ENCODE measurements at places on chromosomes 13 and 19.
A peak's percentile ranks its signal among the peaks of the same experiment; 100 is the strongest.

DNA sequence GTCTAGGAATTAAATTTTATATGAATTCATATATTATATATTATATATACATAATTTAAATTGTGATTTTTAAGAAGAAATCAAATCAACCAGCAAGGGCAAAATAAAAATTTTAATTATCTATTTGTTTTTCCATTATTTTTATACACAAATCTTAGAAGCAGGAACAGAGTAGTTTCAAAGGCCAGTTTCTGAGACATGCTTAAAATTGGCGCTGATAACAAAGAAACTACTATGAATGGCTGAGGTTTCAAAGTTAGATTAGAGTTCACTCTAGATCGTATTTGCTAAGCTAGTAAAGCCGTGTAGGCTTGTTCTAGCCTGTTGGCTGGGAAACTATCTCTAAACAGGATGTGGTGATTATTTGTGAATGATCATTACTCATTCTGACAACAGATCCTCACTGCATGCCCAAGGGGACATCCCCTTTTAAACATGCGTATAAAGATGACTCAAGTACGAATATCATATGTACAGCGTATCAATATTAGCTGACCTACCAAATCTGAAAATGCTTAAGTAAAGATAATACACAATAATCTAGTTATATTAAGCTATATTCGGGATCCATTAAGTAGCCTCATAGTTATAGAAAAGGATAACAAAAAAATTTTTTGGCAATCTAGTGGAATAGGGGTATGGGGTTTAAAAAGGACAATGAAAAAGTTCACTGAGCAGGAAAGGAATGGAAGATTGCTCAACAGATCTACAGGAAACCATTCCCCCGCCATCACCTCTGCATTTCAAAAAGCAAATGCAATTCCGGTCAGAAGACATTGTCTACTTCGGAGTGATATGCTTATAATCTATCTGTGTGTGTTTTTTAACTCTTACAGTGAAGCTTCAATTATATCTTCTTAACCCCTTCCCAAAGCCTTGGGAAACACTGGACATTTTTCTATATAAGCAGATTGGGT is 150.1 kb downstream of the SHISA2 start:
- no peak for DNase-seq

DNA sequence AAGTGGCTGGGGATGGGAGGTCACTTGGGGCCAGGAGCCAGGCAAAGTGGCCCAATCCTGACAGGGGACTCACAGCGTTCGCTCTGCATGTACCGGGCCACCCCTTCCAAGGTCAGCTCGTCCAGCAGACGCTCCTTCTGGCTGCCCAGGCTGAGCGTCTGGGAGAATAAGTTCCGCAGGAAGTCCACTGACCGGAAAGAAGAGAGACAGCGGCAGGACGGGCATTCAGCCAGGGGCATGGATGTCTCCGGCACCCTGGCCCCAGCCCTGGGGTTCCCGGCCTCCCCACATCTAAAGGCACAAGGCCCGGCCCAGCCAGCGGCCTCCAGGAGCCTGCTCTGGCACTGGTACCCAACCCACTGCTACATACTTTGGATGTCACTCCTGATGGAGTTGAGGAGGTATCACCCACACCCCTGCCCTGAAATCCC is 6.1 kb downstream of the SIRT2 start:
- DNase-seq: no peak

DNA sequence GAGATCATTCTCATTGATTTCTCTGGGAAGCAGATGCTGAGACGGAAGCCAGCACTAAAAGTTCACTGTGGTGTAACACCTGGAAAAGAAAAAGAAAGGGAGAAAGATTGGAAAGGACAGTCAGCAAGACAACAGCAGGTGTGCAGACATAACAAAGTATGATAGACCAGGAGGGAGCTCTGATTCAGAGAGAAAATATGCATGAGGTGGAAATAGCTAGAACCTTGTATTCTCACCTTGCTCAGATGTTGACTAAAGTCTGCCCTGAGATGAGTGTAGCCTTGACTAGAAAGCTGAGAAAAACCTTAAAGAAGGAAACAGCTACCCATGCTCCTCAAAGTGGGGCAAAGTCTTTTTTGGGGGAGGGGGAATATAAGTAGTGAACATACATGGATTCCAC is 1711.8 kb downstream of the EFNB2 start:
- DNase-seq: no peak

DNA sequence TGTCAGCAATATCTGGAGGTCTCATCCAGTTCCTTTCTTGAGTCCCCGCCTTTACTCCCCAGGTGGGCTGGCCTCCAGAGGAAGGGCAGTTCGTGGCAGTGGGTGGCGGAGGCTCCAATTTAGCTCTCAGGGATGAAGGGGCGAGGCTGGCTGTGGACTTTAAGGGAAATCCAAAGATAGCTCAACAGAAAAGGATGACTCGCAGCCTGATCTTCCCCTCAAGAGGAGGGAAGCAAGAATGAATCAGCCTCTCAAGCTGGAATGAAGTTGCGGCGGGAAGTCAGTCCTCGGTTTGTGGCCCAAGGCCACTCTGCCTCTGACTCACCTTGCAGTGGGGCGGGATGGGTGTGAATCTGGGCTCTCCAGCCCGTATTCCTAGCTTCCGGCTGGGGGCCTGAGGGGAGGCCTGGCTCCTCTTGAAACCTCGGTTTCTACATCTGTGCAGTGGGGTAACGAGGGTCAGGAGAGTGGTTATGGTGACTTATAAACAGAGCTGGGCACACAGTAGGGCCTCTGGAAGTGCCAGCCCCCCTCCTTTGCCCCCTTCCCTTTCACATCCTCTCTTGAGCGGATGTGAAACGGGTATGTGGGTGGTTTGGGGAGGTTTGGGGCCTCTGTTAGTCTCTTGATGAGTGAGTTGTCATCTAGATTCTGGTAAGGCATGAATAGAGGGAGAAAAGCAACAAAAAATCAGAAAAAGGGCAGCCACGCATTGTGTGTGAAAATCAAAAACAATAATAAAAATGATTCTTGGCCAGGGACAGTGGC is 10.5 kb upstream of the SMG9 start:
- DNase-seq: peak; percentile 92

GRCh38 chr13:102729560-102730270 is 34.9 kb upstream of the METTL21C start:
- no peak for DNase-seq

DNA sequence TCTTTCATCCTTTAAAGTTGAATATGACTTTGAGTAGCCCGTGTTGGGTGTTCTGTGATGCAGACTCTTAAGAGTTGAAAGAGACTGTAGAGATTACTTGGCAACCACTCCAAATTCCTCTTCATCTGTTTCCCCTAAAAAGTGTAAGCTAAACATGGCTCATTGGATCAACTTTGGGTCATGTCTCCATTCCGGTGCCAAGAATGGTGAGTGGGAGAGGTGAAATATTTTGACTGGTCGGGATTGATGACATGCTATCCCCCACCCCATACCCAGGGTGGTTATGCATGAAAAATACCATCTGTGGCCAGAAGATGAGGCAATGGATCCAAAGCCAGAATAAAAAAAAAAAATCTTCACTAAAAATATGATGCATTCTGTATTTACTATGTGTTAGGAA is 281.3 kb upstream of the SOX21 start:
- DNase-seq: no peak

DNA sequence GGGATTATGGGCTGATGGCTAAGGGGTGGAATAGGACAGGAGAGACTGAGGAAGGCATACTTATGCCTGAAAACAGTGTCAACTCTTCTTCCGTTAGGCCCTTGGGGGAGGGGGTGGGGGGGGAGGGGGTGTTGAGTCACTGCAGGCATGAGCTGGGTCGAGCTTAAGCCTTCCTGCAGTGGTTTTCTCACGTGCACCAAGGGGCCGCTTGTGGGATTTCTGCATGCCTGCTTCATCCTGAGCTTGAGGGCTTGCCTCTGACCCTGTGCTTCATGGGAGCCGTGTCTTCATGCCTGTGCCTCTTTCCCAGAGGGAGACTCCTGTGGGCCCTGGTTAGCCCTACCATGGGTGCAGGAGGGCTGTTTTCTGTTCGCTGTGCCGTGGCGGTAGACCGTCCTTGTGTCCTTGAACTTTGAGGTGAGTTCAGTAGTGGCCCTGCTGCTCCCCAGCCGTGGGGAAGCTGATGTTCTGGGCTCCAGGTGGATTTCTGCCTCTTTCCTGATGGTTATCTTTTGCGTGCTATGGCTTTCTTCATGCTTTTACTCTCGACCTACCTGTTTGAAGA is 186.1 kb downstream of the PCCA start:
- DNase-seq: no peak

DNA sequence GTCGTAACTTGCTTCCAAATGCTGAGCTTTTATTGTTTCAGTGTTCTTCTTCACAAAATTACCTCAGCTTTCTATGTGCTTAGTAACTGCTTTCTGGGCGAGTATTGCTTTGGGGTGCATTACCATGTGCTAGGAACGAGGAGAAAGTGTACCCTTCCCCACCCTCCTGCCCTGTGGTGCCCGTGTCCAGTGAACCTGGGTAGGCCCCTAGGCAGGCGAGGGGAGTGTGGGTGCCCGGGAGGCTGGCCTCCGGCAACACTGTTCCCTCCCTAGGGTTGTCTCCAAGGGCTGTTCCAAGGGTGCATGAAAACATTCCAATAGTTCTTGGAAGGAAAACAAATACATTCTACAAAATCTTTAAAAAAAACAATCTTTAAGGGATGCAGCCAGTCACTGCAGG is 216.5 kb upstream of the SOX1 start:
- no peak for DNase-seq

GRCh38 chr19:5445561-5446055 is 9.6 kb upstream of the ZNRF4 start:
- no peak for DNase-seq

GRCh38 chr13:114140906-114141250 is 8.5 kb upstream of the RASA3 start:
- no peak for DNase-seq

- no peak for DNase-seq
Observed at GRCh38 chr19:30082611-30083010, 140.6 kb downstream of the URI1 start.

GRCh38 chr13:24038841-24039330 is 121.6 kb upstream of the SPATA13 start:
- DNase-seq: no peak

DNA sequence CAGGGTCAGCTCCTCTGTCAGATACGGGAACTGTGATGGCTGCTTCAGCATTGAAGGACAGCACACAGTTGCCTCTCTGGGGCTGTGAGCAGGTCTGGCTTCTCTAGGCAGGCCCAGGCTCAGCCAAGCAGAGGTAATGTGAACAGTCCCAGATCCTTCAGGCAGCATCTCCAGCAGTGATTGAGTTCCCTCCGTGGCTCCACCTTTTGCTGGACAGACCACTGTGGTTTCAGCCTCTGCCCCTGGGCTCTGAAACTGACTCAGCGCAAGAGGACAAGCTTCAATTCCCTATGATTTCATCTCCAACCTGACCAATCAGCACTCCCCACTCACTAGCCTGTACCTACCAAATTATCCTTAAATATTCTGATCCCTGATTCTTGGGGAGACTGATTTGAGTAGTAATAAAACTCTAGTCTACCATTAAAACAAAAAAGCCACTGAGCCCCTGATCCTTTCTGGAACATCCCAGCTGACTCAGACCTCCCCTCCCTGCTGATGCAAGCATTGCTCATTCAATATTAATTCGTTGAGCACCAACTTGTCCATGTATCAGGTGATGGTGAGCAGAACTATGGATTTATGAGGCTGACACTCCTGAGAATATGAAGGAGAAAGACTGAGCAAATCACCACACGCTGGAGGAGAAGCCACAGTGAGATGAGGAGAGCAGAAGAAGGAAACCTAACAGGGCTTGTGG is 16.7 kb downstream of the GSX1 start:
- no peak for DNase-seq

- DNase-seq: no peak
Observed at GRCh38 chr13:75231235-75231634, 250.7 kb downstream of the TBC1D4 start.

DNA sequence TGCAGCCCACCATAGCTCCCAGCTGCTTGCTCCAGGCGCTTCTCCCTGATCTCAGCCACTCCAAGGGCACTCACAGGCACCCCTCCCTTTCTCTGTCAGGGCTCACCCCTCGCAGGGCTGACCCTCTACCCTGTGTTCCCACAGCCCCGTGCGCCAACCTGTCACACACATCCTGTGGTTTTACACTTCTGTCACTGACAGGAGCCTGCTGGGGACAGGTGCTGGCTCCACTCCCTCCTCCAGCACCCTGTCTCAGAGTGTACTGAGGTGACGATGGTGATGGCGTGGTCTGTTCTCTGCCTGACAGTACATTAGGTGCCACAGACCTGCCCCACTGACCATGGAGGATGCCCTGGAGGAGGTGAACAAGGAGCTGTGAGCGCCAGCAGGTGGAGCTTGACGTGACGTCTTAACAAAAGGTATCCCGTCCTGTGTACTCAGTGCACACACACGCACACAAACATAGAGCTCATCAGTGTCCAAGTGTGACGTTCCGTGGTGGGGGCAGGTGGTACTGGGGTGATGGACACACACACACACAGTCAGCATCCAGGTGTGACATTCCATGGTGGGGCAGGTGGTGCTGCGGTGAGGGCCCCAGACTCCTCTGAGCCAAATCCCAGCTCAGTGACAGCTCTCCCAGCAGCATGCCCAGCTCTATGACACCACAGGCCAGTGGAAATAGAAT is 20.9 kb downstream of the C19orf44 start:
- no peak for DNase-seq

DNA sequence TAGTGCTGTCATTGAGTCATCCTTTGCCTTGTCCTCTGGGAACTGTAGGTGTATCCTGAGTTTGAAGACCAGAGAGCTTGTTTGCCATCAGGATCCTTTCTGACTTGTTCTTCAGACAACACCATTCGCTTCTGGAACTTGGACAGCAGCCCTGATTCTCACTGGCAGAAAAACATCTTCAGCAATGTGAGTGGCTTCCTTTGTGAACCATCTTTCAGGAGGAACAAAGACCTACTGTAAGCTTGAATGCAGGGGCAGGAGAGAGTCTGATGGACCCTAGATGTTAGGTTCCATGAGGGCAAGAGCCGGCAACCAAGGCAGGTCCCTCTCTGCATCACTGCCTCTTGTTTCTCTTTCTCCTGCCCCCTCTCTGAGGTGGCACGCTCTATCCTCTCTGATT is 26.7 kb downstream of the WDR62 start:
- DNase-seq: no peak

- no peak for DNase-seq
Observed at GRCh38 chr13:50629497-50629896, 214.0 kb downstream of the DLEU7 start.

DNA sequence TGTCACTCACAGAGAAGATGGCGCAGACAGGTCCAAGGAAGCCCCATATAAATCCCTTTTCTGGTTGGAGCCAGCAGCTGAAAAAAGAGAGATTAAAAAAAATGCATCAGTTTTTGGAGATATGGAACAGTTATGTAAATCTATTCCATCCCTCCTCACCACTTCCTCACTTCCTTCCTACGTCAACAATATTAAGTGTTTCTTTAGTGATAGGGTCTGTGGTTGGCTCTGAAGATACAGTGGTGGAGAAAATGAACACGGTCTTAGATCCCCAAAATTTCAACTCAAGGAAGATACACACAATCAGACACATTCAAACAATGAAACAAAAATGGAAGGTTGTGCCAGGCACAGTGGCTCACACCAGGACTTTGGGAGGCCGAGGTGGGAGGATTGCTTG is 31.5 kb downstream of the ADGRE2 start:
- DNase-seq: no peak

DNA sequence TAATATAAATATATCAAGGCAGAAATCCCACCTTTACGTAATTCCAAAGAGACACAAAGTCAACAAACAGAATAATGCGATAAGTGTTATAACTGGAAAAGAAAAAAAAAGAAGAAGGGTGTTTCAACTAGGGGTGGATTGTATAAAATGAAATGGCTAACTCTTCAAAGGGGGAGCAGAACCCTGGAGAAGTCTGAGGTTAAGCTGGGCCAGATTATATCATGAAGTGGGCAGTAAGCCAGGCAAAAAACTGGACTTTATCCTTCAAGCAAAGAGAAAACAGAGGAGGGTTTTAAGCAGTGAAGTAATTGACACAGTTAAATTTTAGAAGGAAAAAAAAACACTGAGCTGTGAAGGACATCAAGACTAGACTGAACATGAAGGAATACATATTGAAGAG is 41.9 kb downstream of the TBC1D4 start:
- DNase-seq: no peak
